HTR-8/SVneo (cell line): ENCODE measurements at places on chromosomes 2 and 18.

DNA sequence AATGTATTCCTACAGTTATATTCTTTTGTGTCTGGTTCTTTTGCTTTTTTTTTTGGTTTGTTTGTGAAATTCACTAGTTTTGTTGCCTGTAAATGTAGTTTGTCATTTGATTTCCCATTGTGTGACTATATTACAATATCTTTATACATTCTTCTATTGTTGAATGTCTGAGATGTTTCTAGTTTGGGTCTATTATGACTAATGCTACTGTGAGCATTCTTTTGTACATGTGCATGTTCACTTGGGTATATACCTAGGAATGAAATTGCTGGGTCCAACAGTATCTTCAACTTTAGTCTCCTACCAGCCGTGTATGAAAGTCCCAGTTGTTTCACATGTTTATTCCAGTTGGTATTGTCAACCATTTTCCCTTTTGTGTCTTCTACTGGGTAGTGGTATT is 112.7 kb upstream of the RBMS1 start:
- DNase-seq: no peak

DNA sequence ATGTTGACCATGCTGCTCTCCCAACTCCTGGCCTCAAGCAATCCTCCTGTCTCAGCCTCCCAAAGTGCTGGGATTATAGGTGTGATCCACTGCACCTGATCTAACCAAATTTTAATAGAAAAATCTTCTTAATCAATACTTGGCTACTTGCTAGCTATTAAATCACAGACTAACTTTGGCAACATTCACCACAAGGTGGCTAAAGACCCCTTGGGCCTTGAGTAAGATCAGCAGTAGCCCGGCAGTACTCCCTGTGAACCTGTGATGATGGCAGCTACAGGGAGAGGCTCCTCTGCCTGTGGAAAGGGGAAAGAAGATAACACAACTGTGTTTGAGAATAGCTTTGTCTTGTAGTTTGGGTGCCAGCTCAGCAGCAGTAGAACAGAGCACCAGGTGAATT is 102.9 kb downstream of the SLC39A10 start:
- DNase-seq: no peak

GRCh38 chr2:36409335-36409734 is 53.8 kb downstream of the CRIM1 start:
- no peak for DNase-seq

DNA sequence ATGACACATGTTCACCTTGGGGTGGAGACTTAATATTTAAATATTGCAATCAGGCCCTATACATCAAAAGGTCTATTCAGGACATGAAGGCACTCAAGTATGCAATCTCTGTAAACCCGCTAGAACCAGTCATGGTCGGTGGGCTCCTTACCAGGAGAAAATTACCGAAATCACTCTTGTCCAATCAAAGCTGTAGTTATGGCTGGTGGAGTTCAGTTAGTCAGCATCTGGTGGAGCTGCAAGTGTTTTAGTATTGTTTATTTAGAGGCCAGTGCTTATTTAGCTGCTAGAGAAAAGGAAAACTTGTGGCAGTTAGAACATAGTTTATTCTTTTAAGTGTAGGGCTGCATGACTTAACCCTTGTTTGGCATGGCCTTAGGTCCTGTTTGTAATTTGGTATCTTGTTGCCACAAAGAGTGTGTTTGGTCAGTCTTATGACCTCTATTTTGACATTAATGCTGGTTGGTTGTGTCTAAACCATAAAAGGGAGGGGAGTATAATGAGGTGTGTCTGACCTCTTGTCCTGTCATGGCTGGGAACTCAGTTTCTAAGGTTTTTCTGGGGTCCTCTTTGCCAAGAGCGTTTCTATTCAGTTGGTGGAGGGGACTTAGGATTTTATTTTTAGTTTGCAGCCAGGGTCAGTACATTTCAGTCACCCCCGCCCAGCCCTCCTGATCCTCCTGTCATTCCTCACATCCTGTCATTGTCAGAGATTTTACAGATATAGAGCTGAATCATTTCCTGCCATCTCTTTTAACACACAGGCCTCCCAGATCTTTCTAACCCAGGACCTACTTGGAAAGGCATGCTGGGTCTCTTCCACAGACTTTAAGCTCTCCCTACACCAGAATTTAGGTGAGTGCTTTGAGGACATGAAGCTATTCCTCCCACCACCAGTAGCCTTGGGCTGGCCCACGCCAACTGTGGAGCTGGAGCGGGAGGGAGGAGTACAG is 108.1 kb downstream of the XRCC5 start:
- DNase-seq: peak; percentile 72

GRCh38 chr18:57982372-57983021 is 61.5 kb upstream of the NEDD4L start:
- DNase-seq: no peak

DNA sequence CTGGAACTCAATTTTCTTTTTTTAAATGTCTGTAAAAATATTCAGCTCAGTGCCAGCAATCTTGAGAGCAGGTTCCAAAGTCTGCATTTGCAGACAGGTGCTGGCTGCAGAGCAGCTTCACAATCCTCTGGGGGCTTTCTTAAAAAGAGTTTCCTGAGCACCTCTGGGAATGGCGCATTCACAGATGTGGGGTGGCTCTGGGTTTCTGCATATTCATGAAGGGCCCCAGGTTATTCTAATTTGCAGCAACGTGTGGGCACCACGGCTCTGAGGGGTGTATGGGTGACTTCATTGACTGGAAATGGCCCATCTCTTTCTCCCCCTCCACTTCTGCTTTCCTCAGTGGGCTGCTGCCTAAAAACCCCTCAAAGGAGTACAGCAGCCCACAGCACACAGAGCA is 225.0 kb upstream of the APCDD1 start:
- no peak for DNase-seq

DNA sequence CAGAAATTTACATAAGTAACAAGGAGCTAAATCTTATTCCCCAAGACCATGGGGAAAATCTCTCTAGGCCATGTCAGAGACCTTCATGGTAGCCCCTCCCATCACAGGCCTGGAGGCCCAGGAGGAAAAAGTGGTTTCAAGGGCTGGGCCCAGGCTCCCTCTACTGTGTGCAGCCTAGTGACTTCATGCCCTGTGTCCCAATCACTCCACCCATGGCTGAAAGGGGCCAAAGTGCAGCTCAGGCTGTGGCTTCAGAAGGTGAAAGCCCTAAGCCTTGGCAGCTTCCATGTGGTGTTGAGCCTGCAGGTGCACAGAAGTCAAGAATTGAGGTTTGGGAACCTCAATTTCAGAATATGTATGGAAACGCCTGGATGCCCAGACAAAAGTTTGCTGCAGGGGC is 1612.7 kb upstream of the SLC39A10 start:
- no peak for DNase-seq

DNA sequence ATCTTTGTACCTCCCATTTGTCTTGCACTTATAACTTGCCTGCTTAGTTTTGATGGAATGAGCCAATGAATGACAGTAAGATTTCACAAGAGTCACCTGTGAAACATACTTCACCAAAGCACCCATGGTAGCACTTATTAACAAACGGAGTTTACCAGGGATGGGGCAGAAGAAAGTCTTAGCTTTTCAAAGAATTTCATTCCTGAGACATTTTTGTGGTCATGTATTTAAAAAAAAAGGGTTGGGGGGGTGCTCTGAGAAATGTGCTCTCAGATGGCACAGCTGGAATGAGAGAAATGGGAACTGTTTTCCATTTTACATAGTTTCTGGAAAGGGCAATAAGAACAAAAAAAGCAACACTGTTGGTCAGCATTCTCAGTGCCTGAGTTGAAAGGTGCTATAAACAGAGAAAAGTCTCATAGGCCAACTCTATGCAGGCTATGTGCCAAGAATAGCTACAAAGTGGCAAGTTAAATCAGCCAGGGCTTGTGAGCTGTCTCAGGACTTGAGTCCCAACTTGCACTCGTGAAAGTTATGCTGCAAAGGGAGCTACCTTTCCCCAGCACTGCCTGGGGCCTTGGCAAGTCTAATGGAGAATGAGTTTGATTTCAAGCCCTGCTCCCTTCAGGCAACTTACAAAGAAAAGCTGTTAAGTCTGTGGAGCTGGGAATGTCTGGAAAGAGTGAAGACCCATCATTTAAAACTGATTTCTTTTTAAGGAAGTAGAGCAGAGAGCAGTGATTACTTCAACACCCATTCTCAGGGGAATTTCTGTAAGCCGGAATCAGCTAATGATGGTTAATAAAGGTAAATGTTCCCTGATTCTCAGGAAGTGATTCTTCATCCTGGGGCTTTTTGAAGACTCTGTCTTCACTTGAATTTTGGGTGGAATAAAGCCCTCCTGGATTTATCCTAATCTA is 170.6 kb downstream of the SLC8A1 start:
- DNase-seq: peak; percentile 8

- peak; percentile 59 for DNase-seq
Observed at GRCh38 chr2:160417745-160418397, 75.7 kb downstream of the RBMS1 start.

DNA sequence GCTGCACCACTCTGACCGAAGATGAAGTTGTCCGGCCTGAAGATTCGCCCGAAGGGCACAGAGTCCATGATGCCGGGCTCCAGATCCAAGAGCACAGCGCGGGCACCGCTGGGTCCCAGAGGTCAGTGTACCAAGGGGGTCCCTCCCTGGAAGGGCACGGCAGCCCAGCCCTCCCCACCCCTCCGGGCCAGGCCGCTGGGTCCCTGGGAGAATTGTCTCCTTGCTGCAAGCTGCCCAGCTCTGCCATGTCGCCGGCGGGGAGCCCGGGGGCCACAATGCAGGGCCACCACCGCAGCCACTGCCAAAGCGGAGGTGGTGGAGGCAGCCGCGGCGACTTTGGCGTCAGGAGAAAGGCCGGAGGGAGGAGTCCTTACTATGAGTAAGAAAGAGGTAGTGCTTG is 189.5 kb upstream of the CYRIA start:
- DNase-seq: no peak

GRCh38 chr2:237733677-237734300 is 64.8 kb upstream of the RBM44 start:
- DNase-seq: no peak

DNA sequence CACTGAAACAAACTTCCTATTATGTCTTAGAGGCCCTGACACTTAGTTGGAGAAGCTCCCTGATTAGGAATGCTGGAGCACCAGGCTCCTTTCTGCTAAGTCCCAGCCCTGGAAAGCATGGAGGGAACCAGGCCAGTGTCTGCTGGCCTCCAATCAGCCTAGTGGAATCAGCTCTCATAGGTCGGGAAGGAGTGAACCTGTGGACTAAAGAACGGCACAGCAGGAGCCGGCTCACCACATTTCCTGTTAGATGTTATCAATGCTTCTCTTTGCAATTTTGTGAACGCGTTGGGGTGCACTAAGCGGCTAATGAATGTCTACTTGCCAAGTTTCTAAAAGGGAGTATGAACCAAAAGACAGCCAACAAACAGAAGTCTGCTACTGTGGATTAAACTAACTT is 296.6 kb downstream of the NAPG start:
- DNase-seq: no peak

- no peak for DNase-seq
Observed at GRCh38 chr2:138726681-138727080, 53.5 kb downstream of the NXPH2 start.

- DNase-seq: no peak
Observed at GRCh38 chr18:2857491-2858131, 10.8 kb downstream of the EMILIN2 start.
